ENCODE measurements at places on chromosomes 6 and 20. TPM values are rescaled to one million over a fixed set of nuclear protein-coding genes. Genes with fewer than 3 reads are reported as not detected.

Gene PGC
- total RNA-seq, result 1.2 TPM

Gene KDM1B
- 24.5 TPM for total RNA-seq

Gene OR12D3
- not detected for total RNA-seq

Gene ZNF451
- 49.1 TPM for total RNA-seq

DNA sequence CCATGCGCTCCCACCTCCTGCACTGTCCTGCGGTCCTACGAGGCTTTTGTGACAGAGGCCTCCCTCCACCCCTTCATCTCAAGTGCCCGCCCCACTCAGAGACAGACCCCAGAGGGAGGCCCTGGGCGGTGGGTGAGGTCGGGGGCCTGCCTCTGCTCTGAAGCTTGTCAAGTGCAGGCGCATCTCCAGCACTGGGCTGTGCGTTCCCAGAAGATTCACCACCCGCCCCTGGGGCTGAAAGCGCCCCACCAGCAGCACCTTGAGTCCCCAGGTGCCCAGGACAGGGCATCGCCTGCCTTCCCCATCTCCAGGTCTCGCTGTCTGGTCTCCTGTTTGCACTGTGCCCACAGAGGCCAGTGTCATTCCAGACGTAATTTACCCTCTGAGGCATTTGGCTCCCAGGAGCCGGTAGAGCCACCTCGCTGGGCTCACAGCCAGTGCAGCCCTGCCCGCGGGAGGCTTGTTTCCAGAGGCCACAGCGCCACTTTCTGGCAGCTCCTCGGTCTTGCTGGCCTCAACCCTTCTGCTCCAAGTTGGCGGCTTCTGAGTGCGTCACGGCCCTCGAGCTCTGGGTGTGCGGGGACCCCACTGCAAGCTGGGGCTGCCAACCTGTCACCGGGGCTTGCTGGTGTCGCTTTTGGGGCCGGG is 191.1 kb downstream of the TAF4 start:
- H3K27me3 ChIP-seq, result no peaks in the 10 kb centered on the region
- no peak overlapping the region for H3K4me3 ChIP-seq

GRCh38 chr6:55578537-55579363 is at the start of gene HMGCLL1:
Gene HMGCLL1, minus strand, starts transcription at chr6:55579192. Its CDS starts 137 bp downstream, at chr6:55579055.
- no peak within 1 kb of the TSS for H3K27ac ChIP-seq
- H3K4me3 ChIP-seq, result no peak within 1 kb of the TSS
- no peaks in the 10 kb centered on the region for H3K36me3 ChIP-seq
- no peak for DNase-seq
- H3K4me1 ChIP-seq, result no peaks in the 10 kb centered on the region
- H3K27me3 ChIP-seq, result peaks cover 23% of the 10 kb centered on the region

DNA sequence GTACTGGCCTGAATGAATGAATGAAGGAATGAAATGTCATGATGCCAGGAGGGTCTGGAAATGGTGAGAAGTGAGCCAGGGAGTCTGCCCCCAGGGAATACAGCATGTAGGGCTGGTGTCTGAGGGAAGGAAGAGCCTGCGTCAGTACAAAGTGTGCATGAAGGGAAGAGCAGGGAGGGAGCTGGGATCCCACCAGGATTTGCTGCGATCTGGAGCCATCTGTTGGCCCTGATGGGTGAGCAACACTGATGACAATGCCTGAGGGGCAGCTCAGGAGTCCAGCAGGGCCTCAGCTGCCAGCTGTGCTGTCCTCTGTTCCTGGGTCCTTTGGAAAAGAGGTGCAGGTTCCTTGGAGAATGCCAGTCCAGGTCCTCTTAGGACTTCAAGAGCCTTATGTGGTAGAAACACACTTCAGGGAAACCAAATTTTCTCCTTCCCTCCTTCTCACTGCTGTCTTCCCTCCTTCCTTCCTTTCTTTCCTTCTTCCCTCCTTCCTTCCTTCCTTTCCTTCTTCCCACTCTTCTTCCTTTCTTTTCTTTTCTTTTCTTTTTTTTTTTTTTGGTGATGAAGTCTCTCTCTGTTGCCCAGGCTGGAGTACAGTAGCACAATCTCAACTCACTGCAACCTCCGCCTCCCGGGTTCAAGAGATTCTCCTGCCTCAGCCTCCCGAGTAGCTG is 11.5 kb downstream of the BPI start:
- no peaks in the 10 kb centered on the region for H3K4me1 ChIP-seq
- no peak for DNase-seq
- H3K36me3 ChIP-seq, result no peaks in the 10 kb centered on the region
- no peak overlapping the region for H3K27ac ChIP-seq
- H3K4me3 ChIP-seq, result no peak overlapping the region

- H3K27me3 ChIP-seq, result 0 out of 2 replicates have a peak, but pooled peaks cover 3% of the 10 kb centered on the region
- no peaks in the 10 kb centered on the region for H3K36me3 ChIP-seq
- no peak overlapping the region for H3K27ac ChIP-seq
- no peaks in the 10 kb centered on the region for H3K4me1 ChIP-seq
- no peak for DNase-seq
- H3K4me3 ChIP-seq, result no peak overlapping the region
These were observed 28.3 kb downstream of the PREX1 start for GRCh38 chr20:48799328-48800105.

GRCh38 chr6:84651583-84651982 is 112.8 kb downstream of the TBX18 start:
- H3K4me1 ChIP-seq, result no peaks in the 10 kb centered on the region
- no peaks in the 10 kb centered on the region for H3K36me3 ChIP-seq
- no peak for DNase-seq
- no peak overlapping the region for H3K4me3 ChIP-seq
- H3K27ac ChIP-seq, result no peak overlapping the region
- H3K27me3 ChIP-seq, result no peaks in the 10 kb centered on the region

- no peaks in the 10 kb centered on the region for H3K27me3 ChIP-seq
- no peaks in the 10 kb centered on the region for H3K36me3 ChIP-seq
- H3K4me3 ChIP-seq, result peak overlapping the region; percentile 11
These were observed 17.6 kb downstream of the CD109 start for GRCh38 chr6:73713426-73714147.

DNA sequence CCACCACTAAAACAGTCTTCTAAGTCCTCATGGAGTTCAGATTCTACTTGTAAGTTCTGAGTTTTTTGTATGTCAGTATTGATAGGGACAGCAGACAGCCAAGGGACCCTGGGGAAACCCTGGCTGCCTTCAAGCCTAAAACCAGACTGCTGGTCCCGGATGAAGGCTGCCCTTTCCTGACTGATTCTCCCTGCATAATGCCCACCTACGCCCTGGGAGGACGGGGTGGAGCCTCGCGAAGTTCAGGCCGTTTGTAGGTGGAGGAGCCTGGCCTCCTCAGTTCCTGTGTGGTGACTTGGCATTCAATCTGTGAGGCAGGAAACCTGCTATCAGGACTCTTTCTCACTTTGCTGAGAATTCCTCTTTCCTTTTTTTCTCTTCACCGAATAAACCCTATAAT is 120.3 kb upstream of the LGSN start:
- H3K27ac ChIP-seq, result no peak overlapping the region
- H3K4me1 ChIP-seq, result no peaks in the 10 kb centered on the region
- H3K4me3 ChIP-seq, result no peak overlapping the region
- H3K27me3 ChIP-seq, result no peaks in the 10 kb centered on the region
- no peaks in the 10 kb centered on the region for H3K36me3 ChIP-seq
